ENCODE measurements at places on chromosomes 2 and 18.

- no peak for DNase-seq
Observed at GRCh38 chr18:36153203-36153602, 23.5 kb downstream of the ELP2 start.

DNA sequence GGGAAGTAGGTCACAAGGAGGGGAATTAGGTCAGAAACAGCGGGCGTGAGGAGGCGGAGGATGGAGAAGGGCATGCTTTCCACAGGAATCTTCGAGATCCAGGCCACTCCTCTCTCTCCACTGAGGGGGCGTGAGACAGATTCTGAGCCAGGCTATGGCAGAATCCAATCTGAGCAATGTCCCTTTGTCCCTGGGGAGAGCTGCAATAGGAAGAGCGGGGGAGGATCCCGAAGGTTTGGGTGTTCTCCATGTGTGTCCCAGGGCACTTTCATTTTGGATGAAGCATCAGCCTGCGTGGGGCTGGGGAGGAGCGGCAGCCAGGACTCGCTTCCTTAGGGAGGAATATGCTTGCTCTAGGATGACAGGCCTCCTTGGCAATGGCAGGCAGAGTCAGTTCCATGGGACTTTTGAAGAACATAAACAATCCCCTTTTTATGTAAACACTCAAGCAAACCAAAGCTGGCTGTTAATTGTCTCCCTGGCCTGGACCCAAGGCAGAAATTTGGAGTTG, 84.0 kb downstream of the LIPG start:
- DNase-seq = no peak

DNA sequence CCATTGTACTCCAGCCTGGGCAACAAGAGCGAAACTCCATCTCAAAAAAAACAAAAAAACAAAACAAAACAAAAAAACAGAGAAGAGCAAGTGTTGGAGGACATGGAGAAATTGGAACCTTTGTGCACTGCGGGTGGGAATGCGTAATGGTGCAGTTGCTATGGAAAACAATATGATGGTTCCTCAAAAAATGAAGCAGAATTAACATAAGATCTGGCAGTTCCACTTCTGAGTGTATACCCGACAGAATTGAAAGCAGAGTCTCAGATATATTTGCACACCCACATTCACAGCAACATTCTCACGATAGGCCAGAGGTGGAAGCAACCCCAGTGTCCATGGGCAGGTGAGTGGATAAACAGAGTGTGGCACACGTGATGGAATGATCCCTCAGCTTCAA, 11.0 kb upstream of the RALB start:
- DNase-seq = no peak

DNA sequence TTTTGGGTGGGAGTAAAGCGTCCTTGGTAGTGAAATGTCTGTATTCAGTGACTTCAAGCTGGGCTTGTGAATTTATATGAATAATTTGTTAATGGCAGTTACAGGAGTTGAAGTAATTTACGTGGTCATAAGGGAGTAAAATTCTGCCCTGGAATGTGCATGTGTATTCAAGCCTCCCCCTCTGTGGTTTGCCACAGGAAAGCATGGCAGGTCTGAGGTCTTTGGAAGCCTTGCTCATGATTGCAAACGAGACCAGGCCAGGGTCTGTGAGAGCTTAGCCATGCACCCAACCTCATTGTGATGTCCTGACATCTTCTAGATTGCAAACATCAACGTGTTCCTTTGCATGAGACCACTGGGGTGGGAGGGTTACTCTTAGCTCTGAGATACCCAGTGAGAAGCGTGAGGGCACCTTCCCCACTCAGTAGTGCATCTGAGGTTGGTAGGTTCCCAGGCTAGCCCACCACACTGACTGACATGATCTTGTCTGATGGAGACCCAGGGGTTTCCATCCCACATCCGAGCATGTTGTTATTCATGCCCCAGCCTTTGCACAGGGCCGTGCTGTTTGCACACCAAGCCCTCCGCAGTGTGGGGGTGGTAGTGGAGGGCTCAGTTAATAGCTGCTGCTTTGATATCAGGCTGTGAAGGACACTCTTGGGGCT, 216.5 kb downstream of the KLHL29 start:
- DNase-seq = no peak

DNA sequence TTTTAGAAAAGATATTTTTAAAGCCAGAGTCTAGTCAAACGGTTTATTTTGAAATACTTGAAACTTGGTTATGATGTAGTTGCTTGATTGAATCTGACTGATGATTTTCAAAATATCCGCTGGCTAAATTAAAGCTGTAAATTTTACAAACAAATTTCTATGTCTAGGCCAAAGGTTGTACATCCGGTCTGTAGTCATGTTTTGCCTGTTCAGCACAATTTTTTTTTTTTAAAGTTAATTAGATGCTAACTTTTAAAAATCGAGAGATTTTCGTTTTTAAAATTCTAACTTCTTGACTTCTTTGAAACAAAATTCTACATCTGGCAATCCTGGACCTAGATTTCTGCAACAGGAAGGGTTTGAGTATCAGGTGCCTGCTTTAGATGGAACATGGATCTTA, 412.4 kb downstream of the TXNL1 start:
- DNase-seq = no peak

DNA sequence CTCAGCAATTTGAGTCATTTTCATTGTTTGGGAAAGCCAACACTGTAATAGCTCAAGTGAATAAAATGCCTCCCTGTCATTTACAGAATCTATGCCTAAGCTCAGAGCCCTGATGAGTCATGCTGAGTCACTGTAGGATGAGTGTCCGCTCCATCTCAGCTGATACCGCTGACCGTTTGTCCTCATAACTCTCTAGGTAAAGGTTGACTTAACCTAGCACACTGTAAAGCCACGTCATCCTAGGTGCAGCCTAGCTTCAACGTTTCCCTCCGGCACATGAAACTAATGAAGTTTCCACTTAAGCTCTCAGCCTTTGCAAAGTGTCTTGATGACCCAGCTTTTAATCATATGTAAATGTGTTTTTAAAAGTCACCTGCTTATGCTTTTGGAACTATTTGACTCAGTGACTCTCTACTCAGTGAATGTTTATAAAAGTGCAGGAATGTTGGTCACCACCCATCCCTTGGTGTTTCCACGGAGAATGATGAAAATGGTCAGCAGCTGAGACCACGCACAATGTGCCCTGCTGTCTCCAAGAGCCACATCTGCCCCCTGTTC, 154.0 kb downstream of the PMAIP1 start:
- DNase-seq = no peak

DNA sequence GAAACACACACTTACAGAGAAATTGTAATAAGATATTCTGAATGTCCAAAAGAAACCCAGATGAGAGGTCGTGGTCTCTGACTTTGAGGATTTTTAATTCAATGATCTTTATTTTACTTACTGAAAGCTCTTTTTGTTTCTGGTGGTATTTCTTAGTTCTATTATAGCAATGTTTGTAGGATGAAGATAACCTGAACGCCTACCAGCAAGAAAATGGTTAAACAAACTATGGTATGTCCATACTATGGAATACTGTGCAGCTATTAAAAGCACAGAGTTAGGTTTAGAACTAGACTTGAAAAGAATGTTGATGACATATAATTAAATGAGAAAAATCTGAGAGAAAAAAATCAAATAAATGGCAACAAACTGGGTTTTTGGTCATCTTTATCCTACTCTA, 60.3 kb downstream of the LPIN2 start:
- DNase-seq = no peak

DNA sequence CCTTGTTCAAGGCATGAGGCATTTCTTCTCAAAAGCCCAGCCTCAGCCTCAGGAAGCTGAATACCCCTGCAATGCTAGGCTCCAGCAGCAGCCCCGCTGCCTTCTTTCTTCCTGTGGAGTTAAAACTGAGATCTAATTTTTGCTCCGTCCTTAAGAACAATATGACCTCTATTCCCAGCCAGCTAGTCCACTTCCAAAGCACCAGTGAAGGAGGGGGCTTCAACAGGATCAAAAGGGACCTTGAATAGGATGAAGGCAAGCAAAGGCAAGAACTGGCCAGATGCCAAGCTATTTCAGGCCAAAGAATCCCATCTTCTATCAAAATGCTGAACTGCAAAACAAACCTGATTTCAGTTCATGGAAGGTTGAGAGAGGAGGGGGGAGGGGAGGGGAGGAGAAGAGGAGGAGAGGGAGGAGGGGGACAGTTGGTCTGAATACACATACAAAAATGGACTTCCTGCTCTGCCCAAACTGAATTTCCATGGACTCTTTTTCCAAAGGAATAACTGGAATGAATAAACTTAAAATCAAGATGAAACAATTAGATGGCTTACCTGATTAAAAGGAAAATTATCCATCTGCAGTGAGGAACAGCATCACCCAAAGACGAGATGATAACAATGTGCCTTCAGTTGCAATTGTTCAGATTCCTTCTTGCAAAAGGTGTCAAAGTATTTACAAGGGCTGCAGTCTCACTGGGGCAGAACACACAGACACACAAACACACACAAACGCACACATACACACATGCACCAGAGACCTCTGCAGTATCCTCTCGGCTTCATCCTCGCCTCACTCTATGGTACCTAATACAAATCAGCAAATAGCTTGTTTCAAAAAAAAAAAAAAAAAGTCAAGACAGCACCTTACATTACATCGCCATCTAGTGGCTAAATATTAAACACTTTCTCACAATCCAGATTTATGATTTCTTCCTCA, at the start of gene SCN1A:
TSS of gene SCN1A (minus strand) at position 804 of the 939 bp plus-strand sequence. CDS start 54,399 bp downstream, outside the sequence.
- no peak for DNase-seq

DNA sequence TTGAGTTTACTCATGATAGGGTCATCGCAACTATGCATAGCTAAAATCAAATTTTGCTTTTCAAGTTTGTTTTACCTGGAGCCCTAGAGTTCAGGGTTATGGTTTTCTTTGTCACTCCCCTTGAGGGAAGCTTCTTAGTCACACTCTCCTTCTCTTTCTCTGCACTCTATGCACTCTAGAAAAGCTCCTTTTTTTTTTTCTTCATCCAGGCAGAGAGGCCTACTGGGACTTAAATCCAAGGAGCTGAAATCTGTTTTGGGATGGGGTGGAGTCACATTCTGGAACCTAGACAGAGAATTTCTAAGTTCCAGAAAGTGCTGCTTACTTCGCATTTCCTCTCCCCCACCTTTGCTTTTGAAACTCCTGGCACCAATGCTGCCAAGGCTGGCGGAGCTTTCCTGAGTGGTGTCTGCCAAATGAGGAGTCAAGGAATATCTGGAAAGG, 19.1 kb upstream of the IL18R1 start:
- no peak for DNase-seq

DNA sequence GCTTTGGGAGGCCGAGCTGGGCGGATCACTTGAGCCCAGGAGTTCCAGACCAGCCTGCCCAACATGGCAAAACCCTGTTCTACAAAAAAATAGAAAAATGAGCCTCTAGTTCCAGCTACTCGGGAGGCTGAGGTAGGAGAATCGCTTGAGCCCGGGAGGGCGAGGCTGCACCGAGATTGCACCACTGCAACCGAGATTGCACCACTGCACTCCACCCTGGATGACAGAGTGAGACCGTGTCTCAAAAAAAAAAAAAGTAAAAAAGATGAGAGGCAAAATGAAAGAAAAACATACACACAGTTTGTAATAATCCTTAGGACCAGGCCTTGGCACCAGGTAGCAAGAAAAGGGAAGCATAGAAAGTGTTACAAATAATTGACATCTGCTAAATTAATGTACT, 22.0 kb downstream of the RBM43 start:
- no peak for DNase-seq

DNA sequence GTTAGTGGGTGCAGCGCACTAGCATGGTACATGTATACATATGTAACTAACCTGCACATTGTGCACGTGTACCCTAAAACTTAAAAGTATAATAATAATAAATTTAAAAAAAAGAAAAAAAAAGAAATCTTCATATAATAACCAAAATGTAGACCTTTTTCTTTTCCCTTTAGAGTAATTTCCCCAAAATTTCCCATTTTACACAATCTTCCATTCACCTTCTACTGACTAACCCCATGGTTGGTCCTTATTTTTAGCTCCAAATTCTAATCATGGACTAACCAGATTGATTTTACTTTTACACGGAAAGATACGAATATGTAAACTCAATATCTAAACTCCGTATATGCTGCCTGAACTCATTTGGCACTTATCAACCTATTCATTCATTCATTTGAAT, 7.7 kb downstream of the KCTD18 start:
- no peak for DNase-seq

DNA sequence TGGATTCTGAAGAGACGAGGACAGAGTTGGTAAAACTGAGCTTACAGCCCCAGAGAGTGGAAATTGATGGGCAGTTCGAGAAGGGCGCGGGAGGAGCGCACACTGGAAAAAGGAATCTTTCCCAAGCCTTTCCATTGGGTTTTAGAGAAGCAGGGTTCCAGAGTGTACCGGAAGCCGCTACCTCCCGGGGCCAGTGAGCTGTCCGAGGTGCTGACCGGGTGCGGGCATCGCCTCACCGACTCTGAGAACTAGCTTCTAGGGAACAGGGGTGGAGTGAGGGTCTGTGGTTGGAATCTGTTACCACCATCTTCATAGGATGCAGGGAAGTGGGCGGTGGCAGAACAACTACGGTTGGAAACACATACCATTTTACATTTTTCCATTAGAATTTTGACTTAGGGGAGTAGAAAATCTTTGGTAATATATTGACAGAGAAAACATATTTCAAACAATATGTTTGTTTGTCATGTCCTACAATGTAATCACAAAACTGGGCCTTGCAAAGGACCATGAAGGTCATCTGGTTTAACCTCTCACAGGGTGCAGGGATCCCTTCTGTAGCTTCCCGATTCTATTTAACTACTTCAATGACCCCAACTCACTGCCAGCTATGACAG, 724 bp downstream of the NMS start:
- DNase-seq = no peak

- no peak for DNase-seq
Observed at GRCh38 chr18:23036660-23037201, 98.6 kb upstream of the CABLES1 start.

DNA sequence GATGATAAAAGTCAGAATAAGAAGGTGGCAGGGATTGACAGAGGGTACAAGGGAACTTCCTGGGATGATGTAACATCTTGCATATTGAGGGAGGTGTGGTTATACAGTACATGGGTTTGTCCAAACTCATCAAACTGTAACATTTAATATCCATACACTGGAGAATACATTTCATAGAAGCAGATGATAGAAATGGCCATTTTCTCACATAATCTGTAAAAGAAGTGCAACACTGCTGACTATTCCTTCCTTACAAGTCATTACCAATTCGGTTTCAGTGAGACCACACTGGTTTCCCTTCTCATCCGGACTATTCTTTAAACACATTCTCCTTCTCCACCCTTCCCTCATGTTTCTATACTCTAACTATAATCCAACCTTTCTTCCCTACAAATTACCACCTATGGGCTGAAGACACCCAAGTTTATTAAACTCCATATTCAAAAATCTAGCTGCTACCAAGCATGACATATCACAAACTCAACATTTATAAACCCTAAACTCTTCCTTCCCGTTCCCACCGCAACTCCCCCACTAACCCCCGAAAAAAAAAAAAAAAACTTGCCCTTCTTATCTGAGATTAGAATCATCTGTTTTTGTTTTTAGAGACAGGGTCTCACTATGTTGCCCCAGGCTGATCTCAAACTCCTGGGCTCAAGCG, 1.6 kb downstream of the COX7A2L start:
- DNase-seq = no peak

DNA sequence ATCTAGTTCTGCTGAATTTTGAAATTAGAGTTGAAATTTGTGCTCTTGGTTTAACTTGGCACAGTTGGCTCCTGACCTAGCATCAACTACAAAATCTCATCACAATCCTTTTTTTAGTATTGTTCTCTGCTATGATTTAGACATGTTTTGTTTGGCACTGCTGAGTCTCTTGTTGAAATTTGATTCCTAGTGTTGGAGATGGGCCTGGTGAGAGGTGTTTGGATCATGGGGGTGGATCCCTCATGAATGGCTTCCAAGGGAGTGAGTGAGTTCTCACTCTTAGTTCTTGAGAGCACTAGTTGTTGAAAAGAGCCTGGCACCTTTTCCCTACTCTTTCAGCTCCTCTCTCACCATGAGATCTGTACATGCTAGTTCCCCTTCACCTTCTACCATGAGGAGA, 605.6 kb upstream of the SLC39A10 start:
- DNase-seq = no peak

All from NCI-H1930 (cell line).